ENCODE measurements at places on chromosomes 12 and 14.

DNA sequence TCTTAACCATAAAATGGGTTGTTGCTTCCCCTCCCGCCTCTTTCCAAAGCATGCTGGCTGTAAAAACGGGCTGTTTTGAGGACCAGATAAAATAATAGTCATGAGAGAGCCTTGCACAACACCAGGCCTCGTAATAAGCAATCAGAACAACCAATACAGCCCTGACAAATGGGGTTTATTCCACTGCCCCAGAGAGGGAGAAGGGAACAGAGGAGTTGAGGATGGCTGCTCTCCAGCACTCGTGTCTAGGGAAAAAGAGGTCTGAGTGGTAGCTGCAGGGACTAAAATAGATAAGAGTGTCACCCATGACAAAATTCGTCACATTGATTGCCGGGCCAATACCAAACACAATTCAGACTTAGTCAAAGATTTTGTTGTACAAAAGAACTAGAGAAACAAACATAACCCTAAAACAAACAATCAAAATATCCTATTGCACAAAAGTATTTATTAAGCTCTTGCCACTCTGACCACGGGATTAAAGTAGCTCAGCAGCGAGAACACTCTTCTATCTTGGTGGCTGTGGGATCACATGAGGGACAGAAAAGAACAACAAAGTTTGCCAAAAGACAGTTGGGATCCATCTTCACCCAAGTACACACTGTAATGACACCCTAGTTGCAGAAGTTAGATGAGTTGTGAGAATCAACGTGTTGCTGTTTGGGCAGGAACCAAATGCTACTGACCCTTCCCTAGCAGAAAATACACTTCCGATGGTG lies 188.0 kb downstream of the FOXN3 start:
- DNase-seq = no peak

DNA sequence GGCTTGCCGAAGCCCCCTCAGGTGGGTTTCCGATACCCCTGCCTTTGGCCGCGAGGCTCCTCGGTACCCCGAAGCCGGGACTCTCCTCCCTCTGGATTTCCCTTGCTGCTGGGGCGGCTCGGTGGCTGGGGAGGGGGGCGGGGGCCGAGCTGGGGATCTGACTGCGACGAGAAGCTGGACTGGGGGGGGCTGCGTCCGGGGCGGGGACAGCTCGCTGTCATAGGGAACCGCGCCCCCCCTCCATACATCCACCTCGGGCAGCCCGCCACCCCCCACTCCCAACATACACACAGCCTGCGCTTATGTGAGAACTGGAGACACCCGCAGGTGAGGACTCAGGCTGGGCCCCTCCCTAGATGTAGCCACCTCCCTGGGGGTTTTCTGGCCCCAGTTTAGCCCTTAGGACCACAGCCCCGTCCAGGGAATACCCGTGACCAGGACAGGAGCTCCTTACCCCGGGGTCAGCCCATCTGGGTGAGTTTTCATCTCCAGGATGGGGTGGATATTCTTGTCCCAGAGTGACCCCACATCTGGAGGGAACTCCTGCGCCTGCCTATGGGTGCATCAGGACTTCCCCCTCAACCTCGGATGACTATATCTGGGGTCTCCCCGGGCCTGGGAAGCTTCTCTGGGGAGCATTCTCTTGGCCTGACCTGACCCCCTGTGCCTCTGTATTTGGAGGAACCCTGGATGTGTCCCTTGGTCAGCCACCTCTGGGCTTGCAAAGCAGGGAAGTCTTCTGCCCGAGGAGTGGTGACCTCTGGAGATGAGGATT lies 687 bp downstream of the ASIC1 start:
- peak; percentile 70 for DNase-seq

GRCh38 chr12:53941750-53942149 lies 3.1 kb downstream of the HOXC13 start:
- DNase-seq = no peak

- no peak for DNase-seq
Observed at GRCh38 chr12:106926657-106927056, 29.1 kb upstream of the TMEM263 start.

GRCh38 chr12:130201037-130201436 lies 38.8 kb downstream of the FZD10 start:
- DNase-seq = no peak

- DNase-seq = no peak
Observed at GRCh38 chr14:99267837-99268781, 3.9 kb downstream of the BCL11B start.

DNA sequence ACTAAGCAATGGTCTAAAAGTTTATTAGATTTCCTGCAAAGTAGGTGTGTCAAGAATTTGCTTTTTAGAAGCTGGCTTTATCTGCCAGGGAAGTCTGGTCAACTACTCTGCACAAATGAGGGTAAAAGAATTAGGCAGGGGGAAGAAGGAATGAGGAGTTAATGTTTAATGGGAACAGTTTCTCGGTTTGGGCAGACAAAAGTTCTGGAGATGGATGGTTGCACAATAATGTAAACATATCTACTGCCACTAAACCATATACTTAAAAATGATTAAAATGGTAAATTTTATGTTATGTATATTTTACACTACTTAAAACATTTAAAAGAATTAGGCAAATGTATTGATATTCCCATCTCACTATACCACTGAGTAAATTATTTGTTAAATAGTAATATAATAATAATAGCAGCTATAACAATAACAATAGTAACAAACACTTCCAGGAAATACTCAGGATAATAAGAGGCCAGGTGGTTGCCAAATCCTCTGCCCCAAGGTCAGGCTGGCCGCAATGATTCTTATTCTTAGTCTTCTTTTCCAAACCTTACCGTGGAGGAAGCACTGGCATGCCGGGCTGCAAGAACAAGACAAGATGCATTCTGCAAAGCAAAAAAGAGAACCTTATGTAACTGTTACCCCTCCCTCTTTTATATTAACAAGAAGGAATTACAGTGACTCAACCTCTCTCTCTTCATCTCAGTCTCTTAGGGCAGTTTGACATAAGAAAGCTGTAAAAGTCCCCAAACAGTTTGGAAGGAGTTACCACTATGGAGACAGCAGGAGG lies 13.9 kb downstream of the CS start:
- no peak for DNase-seq

- no peak for DNase-seq
Observed at GRCh38 chr12:89826468-89826867, 117.8 kb upstream of the ATP2B1 start.

DNA sequence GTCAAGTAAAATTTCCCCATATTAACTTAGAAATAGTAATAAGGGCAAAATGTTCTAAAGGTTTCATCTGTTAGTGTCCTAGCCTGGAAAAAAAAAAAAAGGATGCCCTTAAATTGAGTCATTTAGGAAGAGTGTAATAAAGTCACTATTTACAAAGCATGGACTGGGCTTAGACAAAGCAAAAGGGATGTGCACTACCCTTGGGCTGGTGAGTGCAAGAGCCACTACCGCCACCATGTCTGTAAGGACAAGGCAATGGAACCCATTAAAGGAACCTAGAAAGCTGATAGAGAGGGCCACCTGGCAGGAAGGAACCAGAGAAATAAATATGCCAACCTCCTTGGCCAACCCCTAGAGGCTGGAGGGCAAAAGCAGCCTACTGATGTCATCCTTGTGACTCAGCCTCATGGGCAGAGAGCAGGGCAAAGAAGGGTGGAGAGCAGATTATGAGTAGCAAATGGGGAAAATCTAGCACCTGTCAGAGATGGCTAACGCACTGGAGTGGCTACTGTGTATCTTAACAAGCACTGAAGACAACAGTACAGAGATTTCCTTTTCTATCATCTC lies 59.5 kb upstream of the FUT8 start:
- DNase-seq = no peak

GRCh38 chr12:19236656-19237055 lies 107.1 kb downstream of the PLEKHA5 start:
- DNase-seq = no peak

DNA sequence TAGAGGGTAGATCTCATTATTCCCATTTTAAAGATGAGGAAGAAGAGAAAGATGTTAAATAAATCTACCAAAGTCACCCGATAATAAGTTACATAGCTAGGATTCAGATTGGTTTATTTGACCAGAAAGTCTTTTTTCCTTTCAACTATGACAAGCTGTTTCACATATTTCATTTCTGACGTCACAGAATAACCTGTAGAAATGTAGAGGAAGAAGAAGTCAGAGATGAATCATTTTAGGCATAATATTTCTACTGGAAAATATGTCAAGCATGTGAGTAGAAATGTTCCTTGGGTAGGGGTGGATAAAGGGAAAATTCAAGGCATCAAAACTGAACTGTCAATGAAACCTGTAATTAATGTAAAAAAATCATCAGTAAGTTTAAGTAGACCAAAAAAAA lies 107.0 kb downstream of the MGST1 start:
- no peak for DNase-seq

GRCh38 chr12:113582521-113583218 lies 111.0 kb upstream of the LHX5 start:
- DNase-seq = no peak

DNA sequence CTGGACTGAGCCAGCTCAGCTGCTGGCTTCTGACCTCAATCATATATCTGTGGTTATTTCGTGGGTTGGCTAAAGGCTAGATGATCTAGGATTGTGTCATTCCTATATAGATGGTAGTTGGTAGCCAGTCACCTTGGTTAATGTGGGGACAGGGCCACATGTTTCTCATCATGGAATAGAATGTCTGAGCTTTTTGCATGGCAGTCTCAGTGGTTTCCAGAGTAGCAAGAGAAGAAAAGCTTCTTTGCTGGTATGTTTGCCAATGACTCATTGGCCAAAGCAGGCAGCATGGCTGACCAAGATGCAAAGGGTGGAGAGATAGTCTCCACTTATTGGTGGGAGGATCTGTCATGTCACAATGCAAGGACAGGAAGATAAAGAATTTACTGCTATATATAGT lies 746.4 kb upstream of the FLRT2 start:
- DNase-seq = no peak

- no peak for DNase-seq
Observed at GRCh38 chr14:36428350-36428749, 91.7 kb downstream of the NKX2-1 start.

DNA sequence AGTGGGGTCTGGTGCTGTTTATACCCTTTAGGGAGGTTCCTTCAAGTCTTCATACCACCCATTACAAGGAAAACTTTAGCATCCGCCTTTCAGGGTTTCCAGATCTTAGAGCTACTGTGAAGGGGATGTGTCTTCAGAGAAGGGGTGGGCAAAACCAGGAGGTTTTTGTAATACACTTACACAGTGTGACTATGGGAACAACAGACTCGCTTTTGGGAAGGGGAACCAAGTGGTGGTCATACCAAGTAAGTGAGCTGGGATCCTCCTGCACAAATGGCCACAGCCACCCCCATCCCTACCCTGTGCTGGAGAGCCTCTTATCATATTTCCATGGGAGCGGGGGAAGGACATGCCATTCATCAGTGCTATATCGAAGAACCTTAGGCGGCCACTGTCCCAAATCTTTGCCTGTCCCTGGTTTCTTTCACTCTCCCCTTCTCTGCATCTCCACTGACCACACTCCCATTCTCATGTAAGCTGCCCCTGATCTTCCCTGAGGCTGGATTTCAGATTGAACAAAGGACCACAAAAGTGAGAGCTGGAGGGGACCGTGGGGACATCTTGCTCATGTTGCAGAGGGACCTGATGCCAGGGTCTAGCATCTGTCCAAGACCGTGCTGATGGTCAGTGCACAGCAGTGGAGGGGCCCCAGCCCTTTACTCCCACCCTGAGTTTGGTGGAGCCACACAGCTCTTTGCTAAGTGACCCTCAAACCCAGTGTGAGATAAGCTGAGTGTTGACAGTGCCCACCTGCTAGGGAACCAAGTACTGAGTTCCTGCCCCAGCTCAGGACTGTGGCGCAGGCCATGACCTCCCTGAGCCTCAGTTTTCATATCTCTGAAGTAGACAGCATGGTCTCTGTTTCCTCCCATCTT lies 51.4 kb downstream of the DAD1 start:
- no peak for DNase-seq

DNA sequence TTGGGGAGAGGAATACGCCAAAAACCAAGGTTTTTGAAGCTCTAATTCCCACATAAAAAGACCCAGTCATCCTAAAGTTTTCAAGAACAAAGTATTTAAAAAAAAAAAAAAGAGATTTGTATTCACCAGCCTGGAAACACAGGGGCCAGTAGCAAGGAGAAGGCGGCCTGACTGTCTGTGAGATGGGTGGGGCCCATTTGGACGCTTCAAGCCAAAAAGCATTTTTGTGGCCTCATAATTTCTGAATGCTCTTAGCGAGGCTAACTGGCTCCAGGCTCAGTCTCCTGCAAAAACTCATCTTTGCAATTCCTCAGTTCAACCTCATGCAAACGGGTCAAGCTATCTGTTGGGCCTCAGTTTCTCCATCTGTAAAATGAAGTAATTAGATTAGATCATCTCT lies 514.1 kb downstream of the MED13L start:
- DNase-seq = no peak

DNA sequence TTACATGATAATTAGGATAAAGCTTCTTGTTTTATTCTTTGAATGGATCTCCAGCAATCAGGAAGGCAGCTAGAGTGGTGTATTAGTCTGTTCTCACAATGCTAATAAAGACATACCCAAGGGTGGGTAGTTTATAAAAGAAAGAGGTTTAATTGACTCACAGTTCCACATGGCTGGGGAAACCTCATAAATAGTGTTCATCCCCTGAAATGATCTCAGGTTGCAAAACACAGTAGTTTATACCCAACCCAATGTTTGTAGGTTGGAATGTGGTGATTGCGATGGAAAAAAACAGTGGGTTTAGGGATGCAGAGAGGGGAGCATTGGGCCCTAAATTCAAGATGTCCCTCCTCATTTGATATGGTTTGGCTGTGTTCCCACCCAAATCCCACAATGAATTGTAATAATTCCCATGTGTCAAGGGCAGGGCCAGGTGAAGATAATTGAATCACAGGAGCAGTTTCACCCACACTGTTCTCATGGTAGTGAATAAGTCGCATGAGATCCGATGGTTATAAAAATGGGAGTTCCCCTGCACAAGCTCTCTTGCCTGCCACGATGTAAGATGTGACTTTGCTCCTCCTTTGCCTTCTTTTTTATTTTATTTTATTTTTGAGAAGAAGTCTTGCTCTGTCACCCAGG lies 11.5 kb downstream of the MUCL1 start:
- DNase-seq = no peak

Data from chondrocyte (in vitro differentiated cells).